Stimulated activated CD4-positive, alpha-beta T cell treated with anti-CD3 and anti-CD28 coated beads, Interleukin-4, amount 100 ng/mL, for 24 hours (primary cell): ENCODE measurements at places on chromosomes 7 and 10.

DNA sequence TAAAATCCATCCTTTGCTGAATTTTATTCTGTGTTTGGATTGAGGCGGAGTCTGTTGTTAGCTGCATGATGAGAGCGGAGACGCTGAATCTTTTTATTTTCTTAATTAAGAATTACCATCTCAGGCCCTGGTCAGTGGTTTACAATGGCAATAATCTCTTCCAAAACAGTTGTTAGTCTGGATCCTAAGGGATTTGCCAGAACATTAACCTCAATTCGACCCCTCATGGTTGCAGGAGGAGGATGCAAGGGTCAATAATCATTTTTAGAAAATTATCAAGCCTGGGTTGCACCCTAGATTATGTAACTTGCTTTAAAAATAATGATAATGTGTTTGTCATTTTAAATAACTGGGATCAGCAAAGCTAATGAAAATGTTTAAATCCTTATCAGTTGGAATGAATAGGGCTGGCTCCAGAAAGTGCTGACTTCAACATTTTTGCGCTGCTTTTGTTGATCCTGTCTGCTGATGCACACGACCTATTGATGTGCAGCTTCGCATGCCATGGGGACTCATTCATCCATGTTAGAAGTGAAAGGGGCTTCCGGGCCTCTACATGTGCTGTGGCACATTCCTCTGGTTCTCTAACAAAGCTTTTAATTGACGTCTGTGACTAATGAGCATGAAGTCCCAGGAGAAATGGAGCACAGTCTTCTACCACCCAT, 80.7 kb upstream of the KIAA1217 start:
- no peak for DNase-seq

GRCh38 chr10:31204090-31204489, 114.9 kb upstream of the ZEB1 start:
- DNase-seq, result no peak

GRCh38 chr7:29277436-29278215, 83.1 kb downstream of the CHN2 start:
- DNase-seq, result no peak

DNA sequence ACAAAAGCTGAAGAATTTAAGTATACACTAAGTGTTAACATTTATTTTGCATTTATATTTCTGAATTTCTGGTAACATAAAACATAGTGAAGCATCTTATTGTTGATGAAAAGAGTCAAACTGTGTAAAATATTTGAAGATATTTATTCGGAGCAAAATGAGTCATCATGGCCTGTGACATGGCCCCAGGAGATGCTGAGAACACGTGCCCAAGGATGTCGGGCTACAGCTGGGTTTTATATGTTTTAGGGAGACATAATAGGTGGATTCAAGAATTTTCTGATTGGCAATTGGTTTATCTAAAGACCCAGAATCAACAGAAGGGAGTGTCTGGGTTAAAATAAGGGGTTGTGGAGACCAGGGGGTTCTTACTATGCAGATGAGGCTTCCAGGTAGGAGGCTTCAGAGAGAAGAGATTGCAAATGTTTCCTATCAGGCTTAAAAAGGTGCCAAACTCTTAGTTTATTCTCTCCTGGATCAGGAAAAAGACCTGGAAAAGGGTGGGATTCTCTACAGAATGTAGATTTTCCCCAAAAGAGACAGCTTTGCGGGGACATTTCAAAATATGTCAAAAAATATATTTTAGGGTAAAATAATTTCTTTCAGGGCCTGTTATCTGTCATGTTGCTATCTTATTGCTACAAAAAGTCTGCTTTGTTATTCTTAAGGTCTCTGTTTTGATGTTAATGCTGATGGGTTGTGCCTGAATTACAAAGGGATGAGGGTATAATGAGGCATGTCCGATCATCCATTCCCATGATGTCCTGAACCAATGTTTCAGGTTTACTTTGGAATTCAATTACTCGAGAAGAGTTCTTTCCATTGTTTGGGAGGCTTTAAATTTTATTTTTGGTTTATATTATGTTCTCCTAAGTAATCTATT, 74.5 kb downstream of the VWDE start:
- DNase-seq, result no peak

DNA sequence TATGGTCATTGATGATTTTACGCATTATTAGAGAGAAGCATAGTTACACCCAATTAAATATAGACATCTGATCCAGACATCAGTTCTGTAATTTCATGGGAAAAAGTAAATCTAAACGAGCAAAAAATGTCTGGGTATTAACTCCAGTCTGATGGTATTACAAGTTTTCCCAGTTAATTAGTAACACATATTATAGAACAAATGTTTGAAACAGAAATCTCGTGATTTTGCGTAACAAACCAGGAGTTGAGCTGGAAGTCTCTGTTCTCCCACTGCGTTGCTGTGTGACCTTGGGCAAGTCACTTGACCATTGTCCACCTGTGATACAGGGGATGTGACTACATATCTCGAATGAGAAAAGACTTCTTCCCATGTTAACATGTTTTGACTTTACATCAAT, 43.3 kb downstream of the RBM20 start:
- no peak for DNase-seq

GRCh38 chr7:117272017-117272759, 50.7 kb downstream of the WNT2 start:
- no peak for DNase-seq

- DNase-seq, result no peak
Observed at GRCh38 chr10:43259213-43259991, 7.5 kb downstream of the RASGEF1A start.

DNA sequence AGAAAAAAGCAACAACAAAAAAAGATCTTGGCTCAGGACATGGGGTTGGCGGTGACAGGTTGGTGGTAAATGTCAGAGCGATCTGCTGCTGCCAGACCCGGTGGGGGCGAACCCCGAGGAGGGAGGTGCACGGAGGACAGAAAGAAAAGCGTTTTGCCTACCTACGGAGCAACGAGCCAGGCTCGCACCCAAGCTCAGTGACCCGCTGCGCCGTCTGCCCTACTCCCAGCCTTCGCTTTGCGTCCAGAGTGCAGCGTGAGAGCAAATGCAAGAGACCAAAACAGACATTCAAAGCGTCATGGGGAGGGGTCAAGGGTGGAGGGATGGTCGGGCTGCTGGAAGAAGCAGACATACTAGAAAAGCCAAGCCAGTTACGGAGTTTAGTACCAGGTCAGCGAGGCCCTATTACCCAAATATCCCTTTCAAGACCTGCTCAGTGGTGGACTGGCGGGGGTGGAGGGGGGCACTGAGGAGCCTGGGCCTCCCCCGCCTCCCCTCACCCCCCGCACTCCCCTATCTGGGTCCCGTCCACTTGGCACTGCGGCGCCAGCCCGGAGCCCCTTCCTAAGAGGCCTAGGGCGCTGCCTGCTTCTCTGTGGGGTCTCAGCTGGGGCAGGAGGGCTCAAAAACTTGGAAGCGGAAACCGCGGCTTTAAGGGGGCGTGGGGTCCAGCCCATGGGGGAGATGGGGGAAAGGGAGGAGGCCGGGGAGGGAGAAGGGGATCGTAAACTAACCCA, 66.9 kb downstream of the SLC29A4 start:
- no peak for DNase-seq

GRCh38 chr10:9833942-9834341, 1183.7 kb upstream of the CELF2 start:
- no peak for DNase-seq
